ENCODE measurements at places on chromosomes 6 and 20. TPM values are rescaled to one million over a fixed set of nuclear protein-coding genes. Genes with fewer than 3 reads are reported as not detected.

- no peak for DNase-seq
These were observed 36.8 kb downstream of the HDAC2 start for GRCh38 chr6:113934101-113934500.

DNA sequence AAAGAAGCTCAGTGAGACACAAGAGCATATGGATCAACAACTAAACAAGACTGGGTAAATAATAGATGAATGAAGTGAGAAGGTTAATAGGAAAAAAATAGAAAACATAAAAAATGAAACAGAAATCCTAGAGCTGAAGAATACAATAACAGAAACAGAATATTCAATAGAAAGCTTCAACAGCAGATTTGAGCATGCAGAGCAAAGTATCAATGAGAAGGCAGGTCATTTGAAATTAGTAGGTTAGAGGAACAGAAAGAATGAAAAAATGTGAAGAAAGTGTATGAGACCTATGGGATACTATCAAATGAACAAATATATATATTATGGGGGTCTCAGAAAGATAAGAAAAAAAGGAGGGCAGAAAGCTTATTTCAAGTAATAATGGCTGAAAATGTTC is 362.9 kb upstream of the POU3F2 start:
- DNase-seq, result no peak

- DNase-seq, result no peak
These were observed 235.4 kb upstream of the SLC35B3 start for GRCh38 chr6:8670792-8671191.

- no peak for DNase-seq
These were observed 110.2 kb downstream of the SOBP start for GRCh38 chr6:107600121-107600520.

- DNase-seq, result no peak
These were observed 4.5 kb upstream of the SERINC1 start for GRCh38 chr6:122476131-122476530.

DNA sequence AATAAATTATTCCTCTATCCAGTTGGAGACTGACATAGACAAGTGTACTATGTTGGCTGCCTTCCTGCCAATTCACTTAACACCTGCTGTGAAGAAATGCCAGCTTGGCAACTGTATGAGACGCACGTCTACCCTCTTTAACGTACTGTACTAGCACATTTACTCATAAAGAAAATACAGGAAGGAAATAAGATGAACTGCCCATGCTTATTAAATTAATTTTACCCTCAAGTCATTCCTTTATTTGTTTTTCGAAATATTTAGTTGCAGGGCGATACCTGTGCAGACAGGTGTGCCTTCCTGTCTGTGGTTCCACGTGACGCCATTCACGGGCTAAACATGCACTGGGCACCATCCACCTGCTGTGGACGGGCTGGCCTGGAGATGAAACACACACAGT is 52.0 kb downstream of the PSMG4 start:
- no peak for DNase-seq

DNA sequence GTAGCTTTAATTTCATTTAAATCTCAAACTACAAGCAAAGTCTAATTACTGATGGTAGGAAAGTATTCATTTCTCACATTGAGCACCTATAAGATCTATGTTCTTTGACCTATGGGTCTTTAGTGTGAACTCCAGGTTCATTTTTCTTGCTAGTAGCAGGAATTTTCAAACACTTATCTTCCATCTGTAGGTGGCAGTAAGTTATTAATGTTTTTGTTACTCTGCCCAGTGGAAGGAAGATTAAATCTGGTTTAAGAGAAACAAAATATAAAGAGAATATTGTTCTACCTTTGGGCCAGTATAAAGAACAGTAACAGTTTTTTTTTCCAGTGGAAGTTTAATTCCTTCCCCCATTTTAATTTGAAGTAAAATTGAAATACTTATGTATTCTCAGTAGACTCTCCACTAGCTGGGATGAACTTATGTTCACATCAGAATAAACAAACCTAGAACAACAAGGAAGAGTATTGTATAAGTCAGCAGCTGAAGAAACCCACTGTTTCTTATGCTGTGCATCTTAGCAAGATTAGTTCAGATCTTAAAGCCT is 328.2 kb downstream of the PHF3 start:
- DNase-seq, result no peak

DNA sequence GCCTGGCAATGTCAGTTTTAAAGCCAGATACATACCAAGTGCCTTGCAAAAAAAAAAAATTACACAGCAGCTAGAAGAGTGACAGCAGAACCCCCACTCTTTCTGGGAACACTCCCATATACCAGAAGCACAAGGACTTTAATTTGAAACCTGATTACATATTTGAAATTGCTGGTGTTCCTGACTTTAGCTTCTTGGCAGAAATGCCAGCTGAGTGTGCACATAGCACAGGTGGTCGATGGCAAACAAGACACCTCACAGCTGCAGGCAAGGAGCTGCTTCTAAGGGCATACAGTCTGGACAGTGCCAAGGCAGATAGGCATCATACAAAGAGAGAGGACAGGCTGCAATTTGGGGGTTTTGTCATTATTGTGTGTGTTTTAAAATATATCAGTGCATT is 150.7 kb upstream of the SGK1 start:
- no peak for DNase-seq

DNA sequence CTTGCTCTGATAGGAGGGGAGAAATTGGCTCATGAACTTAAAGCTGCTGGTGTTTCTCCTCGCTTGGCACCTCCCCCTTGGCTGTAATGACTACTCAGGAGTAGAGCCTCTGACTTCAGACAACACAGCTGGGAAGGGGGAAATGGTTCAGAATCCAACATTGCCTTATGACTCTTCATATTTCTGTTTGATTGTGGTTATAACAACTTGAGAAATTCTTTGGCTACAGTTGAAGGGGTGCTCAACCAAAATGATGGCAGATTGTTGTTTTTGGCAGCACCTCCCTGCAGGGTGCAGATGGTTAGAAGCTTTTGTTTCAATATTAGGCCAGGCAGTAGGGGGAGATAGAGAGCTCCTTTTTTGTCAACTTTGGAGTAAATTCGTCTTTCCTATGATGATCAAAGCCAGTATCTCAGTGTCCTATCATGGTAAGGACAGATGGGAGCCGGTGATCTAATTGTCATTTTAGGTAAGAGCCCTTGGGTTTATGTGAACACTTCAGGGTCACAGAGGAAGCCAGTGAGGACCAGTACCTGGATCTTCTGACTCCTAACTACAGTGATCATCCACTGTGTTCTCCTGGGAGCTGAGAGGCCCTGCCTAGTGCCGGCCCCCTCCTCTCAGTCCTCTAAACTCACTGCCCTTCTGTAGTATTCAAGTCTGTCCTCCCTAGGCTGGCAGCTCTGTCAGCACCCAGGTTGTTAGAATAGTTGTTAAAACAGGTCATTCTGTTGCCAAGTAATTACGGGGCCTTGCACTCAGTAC is 39.9 kb downstream of the RPRD1B start:
- DNase-seq, result peak; percentile 87

- DNase-seq, result peak; percentile 95
These were observed 43.8 kb downstream of the MDFI start for GRCh38 chr6:41682056-41682477.

- DNase-seq, result no peak
These were observed 34.5 kb downstream of the COL19A1 start for GRCh38 chr6:69900869-69901268.

DNA sequence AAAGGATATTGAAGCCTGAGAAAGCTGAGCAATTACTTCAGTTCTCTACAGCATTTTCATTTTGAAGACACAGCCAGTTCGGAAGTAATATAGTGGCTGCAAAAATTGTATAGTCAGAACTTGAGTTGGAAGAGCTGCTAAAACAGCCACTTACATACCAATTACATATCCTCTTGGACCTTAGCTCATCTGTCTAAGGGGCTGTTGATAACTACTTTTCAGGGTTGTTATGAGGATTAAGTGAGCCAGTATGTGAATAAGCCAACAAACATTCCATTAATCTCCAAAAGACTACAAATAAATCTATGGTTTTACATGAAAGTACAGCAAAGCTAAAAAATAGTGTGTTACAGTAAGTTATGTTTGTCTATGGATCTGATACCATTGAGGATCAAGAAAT is 59.7 kb downstream of the TMEM200A start:
- no peak for DNase-seq

DNA sequence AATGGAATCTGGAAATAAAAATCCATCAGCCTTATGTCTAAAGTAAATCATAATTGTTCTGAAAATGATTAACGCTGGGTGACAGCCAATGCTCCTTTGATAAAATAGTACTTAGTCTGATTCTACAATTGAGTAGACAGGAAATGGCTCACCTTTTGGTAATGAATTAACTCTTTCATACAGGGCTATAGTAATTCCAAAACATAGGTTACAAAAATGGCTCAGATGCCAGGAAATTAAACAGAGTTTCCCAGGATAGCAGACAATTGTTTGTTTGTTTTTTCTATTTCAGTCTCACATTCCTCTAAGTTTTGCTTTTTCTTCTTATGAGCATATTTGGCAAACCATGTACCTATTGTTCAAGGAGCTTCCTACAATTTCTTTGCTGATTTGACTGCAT is 257.2 kb upstream of the EPHA7 start:
- DNase-seq, result no peak

DNA sequence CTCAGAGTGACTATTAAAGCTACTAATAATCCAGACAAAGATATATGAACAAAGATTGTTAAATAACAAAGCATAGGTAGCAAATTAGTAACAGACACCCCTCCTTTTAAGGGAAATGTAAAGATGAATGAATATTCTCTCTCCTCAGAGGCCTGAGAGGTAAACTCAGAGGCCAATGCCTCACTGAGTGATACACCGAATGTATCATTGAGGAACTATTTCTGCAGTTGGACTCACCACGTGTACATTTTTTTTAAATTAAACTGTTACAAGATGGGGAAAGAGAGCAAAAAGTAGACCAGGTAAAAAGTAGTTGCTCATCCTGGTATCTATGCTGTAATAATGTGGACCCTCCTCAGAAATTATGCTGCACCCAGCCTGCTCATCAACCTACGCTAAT is 72.3 kb upstream of the IPCEF1 start:
- DNase-seq, result no peak

- no peak for DNase-seq
These were observed 16.0 kb upstream of the NKX2-2 start for GRCh38 chr20:21529863-21530262.

- DNase-seq, result peak; percentile 60
These were observed 609 bp downstream of the OGFRL1 start for GRCh38 chr6:71289039-71289801.

DNA sequence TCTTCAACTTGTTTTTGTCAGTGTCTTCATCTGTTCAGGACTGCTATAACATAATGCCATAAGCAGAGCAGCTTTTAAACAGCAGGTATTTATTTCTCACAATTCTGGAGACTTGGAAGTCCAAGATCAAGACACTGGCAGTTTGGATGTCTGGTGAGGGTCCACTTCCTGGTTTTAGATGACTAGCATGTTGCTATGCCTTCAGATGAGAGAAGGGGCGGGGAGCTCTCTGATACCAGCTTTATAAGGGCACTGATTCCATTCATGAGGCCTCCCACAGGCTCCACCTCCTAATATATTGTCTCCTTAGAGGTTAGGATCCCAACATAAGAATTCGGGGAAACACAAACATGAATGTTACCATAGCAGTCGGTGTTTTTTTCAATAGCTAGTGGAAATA is 52.9 kb downstream of the FAM83B start:
- DNase-seq, result no peak

DNA sequence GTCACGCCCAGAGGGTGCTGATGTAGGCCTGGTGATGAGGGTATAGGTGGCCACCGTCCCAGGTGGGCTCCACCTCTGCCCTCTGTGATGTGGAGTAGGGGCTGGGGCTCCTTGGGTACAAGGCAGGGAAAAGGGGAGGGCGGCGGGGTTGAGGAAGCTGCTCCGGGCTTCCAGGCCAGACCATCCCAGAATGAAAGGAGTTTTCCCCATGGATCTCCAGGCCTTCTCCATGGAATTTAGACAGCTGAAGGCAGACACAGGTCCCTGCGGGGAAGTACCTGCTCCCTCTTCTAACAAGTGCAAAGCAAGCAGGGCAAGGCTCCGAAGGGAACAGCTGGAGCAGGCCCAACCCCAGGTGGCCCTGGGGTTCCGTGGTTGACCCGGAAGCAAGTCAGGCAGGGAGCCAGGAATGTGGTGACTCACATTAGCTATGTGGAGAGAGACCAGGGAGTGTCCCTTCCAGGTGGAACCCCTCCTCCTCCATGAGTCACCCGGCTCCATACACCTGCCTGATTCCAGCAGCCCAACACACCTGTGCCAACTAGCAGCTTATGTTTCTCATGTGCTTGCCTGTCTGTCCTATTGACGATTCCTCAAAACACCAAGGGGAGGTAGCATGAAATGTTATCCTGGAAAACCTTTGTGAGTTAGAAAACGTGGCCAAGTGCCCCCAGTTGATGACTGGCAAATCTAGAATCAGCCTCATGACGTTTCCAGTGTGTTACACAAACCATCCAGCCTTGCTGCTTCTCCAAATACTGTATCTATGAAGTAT is 59.7 kb upstream of the SNX9 start:
- DNase-seq, result peak; percentile 88

GRCh38 chr20:46647469-46647868 is 3.8 kb downstream of the SLC13A3 start:
- DNase-seq, result no peak

- DNase-seq, result no peak
These were observed 63.4 kb upstream of the AFDN start for GRCh38 chr6:167763056-167763944.

- DNase-seq, result peak; percentile 80
These were observed 31.2 kb upstream of the RALGAPA2 start for GRCh38 chr20:20743511-20744169.

GRCh38 chr6:169376458-169376857 is 122.8 kb upstream of the THBS2 start:
- no peak for DNase-seq

GRCh38 chr6:79868098-79868722 is 79.1 kb downstream of the ELOVL4 start:
- DNase-seq, result no peak

- no peak for DNase-seq
These were observed 113.6 kb upstream of the IFNGR1 start for GRCh38 chr6:137332637-137333280.

GRCh38 chr6:83490217-83490807 is 22.0 kb upstream of the PRSS35 start:
- no peak for DNase-seq

GRCh38 chr6:169495601-169496000 is 206.2 kb downstream of the WDR27 start:
- DNase-seq, result no peak

MCM9 gene
- 25.9 TPM for total RNA-seq

HTR1B gene
- 1.9 TPM for total RNA-seq

UBE2J1 gene
- 47.3 TPM for total RNA-seq

KIAA1755 gene
- total RNA-seq, result 5.1 TPM

NKX2-2 gene
- not detected for total RNA-seq

GJA10 gene
- total RNA-seq, result not detected

VIP gene
- 0.76 TPM for total RNA-seq

PTCHD4 gene
- total RNA-seq, result 1.7 TPM

NECAB3 gene
- total RNA-seq, result 19.7 TPM

SLC13A3 gene
- 31.5 TPM for total RNA-seq

SRF gene
- total RNA-seq, result 30.6 TPM

KHDC1L gene
- not detected for total RNA-seq

PLCB4 gene
- total RNA-seq, result 17.7 TPM

Data from kidney (tissue), 22 donors.